ENCODE measurements at places on chromosomes 6 and 20.

GRCh38 chr6:167214206-167214605, 56.4 kb upstream of the GPR31 start:
- DNase-seq, result no peak

- no peak for DNase-seq
These were observed 224.0 kb upstream of the GMDS start for GRCh38 chr6:2469428-2469827.

DNA sequence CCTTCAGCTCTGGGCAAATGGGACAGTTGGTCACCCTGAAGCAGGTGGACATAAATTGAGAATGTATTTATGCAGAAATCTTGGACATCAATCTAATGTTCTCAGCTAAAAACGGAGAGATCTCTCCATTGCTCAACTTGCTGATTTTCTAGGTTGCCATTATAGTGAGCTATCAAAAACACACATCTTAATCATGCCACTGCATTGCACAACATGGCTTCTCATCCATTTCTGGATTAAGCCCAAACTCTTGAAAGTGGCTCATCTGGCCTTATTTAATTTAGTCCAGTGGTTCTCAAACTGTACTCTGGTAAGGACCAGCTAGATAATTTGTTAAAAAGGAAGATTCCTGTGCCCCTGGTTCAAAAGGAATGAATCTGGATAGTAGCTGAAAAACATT, 324.9 kb upstream of the CITED2 start:
- DNase-seq, result no peak

DNA sequence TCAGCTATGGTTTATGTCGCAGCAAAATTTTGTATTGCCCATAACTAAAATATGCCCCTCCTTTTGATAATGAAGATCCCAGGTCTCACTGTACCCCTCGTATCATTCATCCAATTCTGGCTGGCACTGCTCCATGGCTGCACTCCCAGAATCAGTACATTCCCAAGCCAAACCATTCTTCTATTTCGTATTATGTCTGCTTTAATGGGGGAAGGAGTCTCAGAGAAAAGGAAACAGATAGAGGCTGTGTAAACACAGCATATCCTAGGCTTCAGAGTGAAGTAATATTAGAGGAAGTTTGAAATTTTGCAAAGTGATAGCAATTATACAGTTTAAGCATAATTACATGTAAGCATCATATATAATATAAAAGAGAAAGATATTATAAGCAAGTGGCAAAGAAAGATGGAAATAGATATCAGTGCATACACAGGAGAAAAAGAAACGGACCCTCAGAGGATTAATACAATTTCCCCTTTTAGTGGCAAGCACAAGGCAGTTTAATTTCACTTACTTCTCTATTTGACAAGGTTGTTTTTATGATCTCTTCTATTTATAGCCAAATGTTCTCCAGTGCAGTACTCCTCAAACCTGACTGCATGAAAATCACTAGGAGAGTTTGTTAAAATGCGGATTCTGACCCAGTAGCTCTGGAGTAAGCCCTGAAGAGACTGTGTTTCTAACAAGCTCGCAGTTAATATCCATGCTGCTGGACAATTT, 56.5 kb upstream of the TENT5A start:
- DNase-seq, result no peak
